NCI-H2081 (cell line): ENCODE measurements at places on chromosomes 3 and 15.
A peak's percentile ranks its signal among the peaks of the same experiment; 100 is the strongest.

- DNase-seq = no peak
These were observed 100.2 kb downstream of the CNTN4 start for GRCh38 chr3:2198776-2199279.

- no peak for DNase-seq
These were observed 170.4 kb upstream of the KBTBD8 start for GRCh38 chr3:66827726-66828125.

DNA sequence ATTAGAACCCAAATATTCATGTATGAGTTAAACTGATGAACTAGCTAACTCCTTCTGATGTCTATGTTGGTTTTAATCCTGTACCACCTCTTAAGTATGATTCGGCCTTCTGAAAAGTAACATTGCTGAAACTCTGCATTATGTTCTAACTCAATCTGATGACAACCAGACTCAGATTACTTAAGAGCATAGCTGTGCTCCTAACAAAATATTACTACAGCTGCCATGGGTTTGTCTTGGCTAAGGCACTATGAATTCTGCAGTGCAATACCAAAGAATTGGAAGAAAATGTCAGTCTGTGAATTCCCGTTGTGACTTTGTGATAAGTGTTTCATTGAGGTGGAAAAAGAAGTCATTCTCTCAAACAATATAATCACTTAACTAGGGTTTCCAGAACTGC, 224.4 kb downstream of the ZMAT3 start:
- no peak for DNase-seq

DNA sequence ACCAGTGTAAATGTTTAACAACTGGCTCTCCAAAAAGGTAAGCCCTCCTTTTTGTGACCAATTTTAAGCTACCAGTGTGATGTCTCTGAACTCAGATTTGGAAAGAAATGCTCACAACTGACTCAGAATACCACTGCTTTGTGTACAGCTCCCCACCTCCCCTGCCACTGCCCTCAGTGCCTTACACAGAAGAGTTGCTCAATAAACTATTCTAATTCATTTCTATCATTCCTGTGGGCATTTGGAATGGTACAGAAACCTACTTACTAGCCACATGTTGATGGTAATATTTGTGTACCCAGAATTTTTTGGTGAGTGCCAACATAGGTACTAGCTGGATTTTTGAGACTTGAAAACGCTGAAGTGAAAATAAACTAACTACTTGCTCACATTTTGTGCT, 16.0 kb downstream of the LRRN1 start:
- no peak for DNase-seq

GRCh38 chr3:161854232-161854771, 357.7 kb downstream of the OTOL1 start:
- no peak for DNase-seq

DNA sequence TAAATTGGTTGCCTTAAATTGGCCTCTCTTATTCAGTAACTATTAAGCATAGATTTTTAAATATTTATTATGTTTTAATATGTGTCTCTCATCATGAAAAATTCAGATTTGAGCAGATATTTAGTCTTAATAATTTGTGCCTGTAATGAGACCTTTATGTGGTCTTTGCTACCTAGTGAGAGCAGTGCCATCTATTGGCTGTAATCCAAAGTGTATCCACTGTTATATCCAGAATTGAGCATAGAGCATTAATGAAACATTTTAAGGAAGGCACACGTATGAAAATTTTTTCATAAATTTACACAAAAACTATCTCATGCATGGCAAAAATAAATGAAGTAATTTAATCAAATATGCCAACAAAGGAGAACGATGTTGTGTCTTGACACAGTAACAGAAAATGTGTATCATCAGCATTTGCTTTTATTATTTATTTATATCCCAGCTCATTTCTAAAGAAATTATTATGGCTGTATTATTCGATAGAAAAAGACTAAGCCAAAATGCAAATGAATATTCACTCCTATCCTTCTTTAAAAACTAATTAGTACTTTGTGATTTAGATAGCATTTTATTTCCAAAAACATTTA, 203.5 kb downstream of the RSRC1 start:
- peak; percentile 30 for DNase-seq

DNA sequence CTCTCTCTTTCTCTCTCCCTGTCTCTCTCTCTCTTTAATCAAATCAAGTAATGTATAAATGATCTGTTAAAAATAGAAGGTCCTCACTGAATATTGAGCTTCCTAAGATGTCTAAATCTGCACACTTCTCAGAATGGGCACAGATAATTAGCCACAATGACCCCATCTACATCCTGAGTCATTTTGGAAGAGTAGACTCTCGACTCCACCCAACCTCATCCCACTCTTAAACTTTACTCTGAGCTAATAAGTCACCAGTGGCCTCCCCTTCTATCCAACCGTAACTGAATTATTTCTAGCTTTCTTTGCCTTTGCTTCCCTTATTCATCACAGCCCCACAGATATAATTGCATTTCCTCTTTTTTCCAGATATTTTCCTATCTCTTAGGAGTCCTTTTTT, 326.5 kb upstream of the ZNF717 start:
- DNase-seq = no peak

GRCh38 chr15:41666353-41666920, 6.2 kb downstream of the MGA start:
- DNase-seq = no peak

DNA sequence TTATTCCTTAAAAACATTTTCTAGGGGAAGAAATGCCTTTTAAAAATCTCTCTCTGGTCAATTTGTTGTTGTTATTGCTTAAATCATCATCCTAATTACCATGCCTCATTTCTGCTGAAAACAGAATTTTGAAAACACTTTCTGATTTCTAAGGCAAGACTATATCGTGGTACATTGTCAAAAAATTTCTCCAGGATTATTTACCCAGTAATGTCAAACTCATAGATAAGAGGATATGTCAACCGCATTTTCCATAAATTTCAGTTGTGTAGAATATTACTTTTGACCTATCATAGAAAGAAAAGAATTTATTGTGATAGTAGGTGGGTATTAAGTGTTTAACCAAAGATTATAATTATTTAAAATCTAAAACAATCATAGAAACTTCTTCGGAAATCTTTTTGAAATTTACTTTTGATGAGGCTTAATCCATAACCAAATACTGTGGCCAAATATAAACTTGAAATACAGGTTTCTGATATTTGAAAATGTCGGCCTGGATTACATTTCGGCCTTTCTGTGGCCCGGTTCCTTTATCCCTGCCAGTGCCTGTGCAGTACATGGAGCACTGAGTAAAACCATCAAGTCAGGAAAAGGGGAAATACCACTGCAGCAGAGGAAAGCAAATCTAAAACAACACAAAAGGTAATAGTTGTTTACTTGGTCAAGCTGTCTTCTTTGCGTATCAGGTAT, 173.4 kb downstream of the MYRIP start:
- no peak for DNase-seq

GRCh38 chr3:169811631-169812331, 889 bp upstream of the LRRIQ4 start:
- peak; percentile 35 for DNase-seq

- no peak for DNase-seq
These were observed 25.8 kb downstream of the LRTM1 start for GRCh38 chr3:54901906-54902685.

- peak; percentile 50 for DNase-seq
These were observed 620 bp downstream of the ABHD5 start for GRCh38 chr3:43691120-43691995.

GRCh38 chr3:139715743-139716360, 38.1 kb upstream of the NMNAT3 start:
- DNase-seq = no peak

- no peak for DNase-seq
These were observed 248.8 kb downstream of the SHOX2 start for GRCh38 chr3:157857440-157857839.

GRCh38 chr3:55780913-55781312, 293.8 kb upstream of the WNT5A start:
- no peak for DNase-seq
